GM03348 (cell line): ENCODE measurements at places on chromosomes 3 and 15.

GRCh38 chr3:123021996-123022510 is 5.5 kb downstream of the SEMA5B start:
- DNase-seq = no peak

DNA sequence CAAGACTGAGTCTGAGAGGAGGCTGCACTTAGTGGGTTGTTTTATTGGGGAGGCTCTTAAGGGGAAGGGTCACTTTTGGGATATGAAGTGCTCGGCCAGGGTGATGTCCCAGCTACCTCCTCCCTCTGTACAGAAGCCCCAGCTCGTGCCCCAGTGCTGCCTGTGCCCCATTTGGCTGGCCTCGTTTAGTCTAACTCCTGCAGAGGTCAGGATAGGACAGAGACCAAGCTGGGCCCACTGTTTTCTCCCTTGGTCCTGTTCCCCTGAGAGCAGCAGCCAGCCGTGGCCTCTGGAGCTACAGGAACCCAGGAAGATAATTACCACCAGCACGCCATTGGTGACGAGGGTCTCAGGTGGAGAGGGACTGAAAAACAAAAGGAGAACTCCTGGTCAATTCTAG is 18.5 kb downstream of the PLA2G4E start:
- DNase-seq = no peak

GRCh38 chr15:98628216-98628615 is 20.1 kb upstream of the IGF1R start:
- DNase-seq = no peak

DNA sequence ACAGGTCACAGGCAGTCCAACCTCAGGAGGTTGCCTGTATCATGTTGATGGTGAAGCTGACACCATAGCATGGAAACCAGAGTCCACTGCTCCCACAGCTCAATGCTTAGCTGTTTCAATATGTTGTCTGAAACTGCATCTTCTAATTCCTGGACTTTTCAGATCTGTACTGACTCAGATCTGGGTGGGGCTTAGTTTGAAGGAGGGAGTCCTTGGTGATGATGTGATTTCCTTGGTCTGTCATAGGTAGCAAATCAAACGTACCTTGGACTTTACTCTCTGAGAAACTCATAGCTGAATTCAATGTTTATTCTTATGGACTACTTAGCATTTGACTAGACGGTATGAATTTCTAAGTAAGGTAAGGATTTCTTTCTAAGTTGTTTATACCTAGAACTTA is at the start of gene HHLA2:
HHLA2 (plus strand) TSS at position 310 of the 400 bp plus-strand sequence. CDS start 55,266 bp downstream, outside the sequence.
- DNase-seq = no peak

DNA sequence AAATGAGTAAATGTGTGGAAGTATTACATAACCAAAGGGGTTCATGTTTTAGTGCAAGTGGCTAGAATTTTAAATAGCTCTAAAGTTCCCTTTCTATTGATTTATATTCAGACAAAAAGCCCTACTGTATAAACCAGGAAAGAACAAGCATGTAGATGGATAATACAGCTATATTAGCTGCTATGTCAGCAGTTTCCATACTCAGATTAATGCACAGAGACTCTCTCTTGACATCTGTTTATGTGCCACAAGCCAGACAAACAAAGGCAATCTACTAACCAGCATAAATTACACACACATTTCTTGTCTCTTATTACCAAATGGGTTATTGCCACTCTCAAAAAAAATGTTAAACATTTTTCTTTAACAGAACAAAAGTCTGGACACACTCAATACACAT is 760.1 kb upstream of the NECTIN3 start:
- no peak for DNase-seq

GRCh38 chr3:44050867-44051266 is 190.8 kb upstream of the TOPAZ1 start:
- DNase-seq = no peak

GRCh38 chr15:92733934-92734521 is 78.5 kb upstream of the FAM174B start:
- DNase-seq = peak; percentile 54

GRCh38 chr3:149296972-149297371 is 36.5 kb downstream of the TM4SF18 start:
- no peak for DNase-seq

- DNase-seq = no peak
These were observed 41.0 kb downstream of the ZNF609 start for GRCh38 chr15:64501396-64501715.

DNA sequence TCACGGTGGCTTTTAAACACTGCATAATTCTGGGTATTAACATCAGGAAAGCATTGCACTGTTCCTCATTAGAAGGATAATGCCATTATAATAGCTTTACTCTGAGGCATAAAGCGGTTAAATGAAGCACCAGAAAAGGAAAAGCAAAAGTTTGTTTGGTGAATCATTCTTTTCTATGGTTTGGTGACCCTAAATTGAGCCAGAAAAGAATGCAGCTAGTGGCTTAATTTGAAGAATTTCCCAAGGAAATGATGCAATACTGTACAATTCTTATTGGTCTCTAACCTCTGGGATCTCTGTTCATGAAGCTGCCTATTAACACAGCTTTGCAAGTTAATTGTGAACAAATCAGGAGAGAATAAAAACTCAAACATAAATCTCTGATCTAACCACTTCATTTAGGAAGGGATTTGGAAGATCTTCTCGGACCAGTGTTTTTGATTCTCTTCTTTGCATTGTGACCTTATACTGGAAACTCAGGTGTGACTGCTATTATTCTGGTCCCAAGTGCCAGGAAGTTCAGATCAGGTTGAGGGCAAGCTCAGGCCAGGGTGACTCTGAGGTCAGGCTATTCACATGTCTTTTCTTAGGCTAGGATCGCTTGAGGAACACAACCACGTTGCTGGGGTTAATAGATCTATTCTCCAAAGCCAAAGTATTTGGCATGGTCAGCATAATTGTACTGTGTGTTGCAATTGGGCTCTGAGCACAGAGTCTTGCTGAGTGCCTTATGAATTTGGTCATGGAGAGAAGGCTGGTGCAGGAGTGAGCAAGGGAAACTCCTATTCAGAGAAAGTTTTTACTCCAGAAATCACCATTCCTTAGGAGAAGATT is 11.3 kb upstream of the DLG1 start:
- DNase-seq = peak; percentile 79

DNA sequence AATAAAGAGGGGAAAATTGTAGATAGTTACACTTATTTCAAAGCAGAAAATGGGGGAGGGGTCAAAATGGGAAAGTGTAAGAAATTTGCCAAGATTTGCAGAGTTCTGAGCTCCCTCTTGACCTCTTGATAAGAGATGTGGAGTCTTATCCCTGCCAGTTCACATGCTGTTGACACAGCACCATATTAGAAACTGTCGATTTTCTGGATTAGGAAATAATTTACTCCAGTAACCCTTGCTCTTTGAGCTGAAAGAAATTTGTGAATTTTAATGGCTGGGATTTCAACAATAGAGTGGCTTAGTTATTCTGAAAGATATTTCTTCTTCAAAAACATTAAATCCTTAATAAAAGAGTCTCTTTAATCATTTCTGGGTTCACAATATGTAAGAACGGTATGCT is 306.2 kb upstream of the CNTN4 start:
- DNase-seq = no peak

GRCh38 chr15:31160740-31161495 is 59.4 kb upstream of the TRPM1 start:
- no peak for DNase-seq

DNA sequence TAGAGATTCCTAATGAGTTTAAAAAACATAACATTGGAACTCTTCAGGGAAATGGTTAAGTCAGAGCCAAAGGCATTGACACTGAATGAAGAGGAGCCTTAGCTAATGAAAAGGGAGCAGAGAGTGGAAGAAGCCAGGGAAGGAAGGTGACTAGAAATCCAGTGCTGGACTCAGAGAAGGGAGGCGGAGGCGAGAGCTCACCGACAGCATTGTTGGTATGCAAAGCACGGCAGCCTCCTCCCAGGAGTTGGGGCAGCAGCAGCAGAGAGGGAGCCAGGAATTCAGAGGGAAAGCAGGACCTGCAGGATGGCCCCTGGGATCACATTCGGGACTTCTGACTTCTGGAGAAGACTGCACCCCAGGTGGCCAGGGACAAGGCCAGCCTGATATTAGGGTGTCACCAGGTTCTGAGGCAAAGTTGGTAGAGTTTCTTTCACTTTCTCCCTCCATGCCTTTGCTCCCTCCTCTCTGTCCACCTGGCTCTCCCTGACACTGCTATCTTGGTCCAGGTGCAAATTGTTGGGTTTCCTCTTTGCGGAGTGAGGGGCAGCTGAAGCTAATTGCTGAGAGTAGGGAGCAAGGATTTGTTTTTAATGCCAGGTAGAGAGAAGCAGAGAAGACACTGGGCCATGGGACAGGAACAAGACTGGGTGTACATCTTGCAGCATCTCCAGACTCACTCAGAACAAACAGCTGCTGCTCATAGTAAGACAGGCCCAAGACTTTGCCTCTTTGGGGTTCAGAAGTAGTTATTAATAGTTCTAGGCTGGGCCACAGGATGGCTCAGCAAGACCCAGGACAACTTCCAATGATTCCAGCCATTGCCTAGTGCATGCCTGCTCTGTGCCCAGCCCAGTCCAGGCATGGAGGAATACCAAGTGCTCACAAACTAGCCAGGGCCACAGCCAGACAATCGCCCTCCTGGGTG is 157.9 kb downstream of the TLE3 start:
- DNase-seq = no peak

DNA sequence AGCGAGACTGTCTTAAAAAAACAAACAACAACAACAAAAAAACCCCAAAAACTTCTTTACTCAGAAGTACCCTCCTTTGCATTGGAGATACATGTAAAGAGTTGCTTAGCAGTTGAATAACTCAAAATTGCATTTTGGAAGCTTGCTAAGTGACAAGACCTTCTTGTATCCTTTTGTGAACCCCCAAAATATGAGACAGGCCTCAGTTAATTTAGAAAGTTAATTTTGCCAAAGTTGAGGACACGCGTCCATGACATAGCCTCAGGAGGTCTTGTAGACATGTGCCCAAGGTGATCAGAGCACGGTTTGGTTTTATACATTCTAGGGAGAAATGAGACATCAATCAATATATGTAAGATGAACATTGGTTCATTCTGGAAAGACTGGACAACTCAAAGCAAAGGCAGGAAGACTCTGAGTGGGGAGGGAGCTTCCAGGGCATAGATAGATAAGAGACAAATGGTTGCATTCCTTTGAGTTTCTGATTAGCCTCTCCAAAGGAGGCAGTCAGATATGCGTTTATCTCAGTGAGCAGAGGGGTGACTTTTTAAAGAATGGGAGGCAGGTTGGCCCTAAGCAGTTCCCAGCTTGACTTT is 1.7 kb upstream of the ARF4 start:
- no peak for DNase-seq

DNA sequence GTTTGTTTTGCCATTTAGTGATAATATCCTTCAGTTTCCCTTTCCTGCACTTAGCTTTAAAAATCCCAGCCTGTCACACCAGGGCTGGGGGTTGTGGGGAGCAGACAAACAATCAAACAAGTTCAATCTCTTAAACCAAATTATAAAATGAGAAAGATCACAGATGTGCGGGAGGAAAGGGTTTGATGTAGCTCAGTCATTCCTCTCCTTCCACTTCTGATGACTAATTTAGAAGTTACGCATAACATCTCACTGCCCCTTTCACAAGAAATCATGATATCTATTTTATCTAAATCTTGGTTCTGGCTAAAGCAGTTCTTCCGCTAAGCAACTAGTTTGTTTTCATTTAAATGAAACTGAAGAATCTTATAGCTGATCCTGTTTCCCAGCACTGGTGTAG is 34.1 kb upstream of the ATG7 start:
- DNase-seq = peak; percentile 81

DNA sequence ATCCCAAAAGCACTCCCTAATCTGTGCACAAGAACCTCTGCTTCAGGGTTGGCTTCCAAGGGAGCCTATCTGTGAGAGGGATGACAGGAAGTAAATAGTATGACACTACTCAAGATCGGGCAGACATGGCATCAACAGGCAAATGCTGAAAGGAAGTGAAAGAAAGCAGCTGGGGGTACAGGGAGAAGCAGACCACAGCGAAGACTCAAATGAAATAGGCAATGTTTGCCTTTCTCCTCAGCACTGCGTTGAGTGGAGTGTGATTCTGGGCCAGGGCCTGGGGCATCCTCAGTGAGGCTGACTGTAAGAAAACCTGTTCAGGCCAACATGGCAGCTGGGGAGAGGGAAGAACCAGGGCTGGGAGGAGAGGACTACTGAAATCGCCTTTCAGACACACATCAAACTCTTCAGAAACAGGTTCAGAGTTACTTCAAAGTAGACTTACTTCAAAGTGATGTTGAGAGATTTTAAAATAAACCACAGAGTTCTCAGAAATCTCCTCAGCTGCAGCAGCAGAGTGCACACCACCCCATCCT is 96.6 kb downstream of the SLC9A9 start:
- DNase-seq = no peak

DNA sequence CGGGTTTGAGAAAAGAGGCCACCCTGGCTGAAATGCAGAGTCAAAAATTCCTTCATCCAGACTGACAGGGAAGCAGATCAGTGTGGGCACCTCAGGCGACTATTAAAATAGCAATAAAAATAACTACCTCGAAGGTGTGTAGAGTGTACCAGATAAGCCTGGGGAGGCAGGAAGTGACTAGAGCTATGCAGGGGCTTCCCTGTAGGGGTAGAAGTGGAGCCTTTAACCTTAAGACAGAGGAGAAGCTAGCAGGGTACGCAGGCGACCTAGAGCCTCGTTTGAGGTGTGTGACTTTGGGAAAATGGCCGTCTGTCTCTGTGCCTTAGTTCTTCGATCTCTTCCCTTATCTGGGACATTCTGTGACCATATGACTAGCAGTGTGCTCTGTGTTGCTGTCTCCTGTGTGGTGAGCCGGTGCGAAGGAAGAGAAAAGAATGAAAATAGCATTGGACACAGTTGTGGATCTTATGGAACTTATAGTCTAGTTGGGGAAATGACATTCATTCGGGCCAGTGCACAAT is 17.6 kb downstream of the BHLHE40 start:
- no peak for DNase-seq

DNA sequence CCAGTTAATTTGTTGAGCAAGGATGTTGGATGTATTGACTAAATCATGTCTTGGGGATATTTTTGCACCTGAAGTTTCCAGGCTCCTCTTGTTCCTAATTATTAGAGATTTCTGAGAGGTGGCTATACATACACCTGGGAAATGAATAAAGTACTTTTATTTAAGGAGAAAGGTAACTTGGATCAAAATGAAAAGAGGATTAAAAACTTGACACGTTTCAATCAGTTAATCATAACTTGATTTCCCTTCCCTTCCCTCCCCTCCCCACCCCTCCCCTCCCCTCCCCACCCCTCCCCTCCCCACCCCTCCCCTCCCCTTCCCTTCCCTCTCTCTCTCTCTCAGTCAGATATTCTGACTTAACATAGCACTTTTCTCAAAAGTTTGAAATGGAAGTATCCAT is 126.3 kb downstream of the KCNH8 start:
- DNase-seq = no peak

- DNase-seq = no peak
These were observed 318.1 kb upstream of the UBE2E2 start for GRCh38 chr3:22885039-22885438.

DNA sequence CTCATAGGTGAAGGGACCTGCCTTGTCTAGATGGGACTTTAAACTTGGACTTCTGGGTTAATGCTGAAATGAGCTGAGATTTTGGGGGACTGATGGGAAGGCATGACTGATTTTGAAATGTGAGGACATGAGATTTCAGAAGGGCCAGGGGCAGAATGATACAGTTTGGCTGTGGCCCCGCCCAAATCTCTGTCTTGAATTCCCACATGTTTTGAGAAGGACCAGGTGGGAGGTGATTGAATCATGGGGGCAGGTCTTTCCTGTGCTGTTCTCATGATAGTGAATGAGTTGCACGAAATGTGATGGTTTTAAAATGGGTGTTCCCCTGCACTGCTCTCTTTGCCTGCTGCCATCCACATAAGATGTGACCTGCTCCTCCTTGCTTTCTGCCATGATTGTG is 42.8 kb downstream of the ILDR1 start:
- DNase-seq = no peak

GRCh38 chr3:126926684-126927400 is 56.1 kb upstream of the PLXNA1 start:
- peak; percentile 94 for DNase-seq
